ENCODE measurements at places on chromosomes 5 and 9. TPM values are rescaled to one million over a fixed set of nuclear protein-coding genes. Genes with fewer than 3 reads are reported as not detected.

The PRRC1 gene
- 37.7 TPM for total RNA-seq

DNA sequence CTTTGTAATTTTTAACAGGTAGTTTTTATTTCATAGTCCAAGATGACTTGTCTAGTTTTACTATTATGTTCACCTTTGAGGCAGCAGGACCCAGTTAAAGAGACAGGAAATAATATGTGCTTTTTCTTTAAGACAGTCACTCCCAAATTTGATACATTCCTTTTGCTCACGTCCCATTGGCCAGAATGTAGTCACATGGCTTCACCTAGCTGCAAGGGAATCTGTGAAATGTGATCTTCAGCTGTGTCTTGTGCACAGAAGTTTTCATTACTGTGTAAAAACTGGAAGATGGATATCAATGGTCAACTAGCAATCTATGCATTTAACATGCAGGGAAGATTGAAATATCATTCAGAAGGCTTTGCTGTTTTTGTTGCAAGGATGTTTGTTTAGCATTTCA, 41.1 kb downstream of the XRCC4 start:
- DNase-seq = no peak

The CARTPT gene
- 0.74 TPM for total RNA-seq

GRCh38 chr9:79257790-79258351, 313.9 kb upstream of the TLE4 start:
- no peak for DNase-seq

GRCh38 chr5:135491552-135492318, 39.6 kb upstream of the TIFAB start:
- no peak for DNase-seq

DNA sequence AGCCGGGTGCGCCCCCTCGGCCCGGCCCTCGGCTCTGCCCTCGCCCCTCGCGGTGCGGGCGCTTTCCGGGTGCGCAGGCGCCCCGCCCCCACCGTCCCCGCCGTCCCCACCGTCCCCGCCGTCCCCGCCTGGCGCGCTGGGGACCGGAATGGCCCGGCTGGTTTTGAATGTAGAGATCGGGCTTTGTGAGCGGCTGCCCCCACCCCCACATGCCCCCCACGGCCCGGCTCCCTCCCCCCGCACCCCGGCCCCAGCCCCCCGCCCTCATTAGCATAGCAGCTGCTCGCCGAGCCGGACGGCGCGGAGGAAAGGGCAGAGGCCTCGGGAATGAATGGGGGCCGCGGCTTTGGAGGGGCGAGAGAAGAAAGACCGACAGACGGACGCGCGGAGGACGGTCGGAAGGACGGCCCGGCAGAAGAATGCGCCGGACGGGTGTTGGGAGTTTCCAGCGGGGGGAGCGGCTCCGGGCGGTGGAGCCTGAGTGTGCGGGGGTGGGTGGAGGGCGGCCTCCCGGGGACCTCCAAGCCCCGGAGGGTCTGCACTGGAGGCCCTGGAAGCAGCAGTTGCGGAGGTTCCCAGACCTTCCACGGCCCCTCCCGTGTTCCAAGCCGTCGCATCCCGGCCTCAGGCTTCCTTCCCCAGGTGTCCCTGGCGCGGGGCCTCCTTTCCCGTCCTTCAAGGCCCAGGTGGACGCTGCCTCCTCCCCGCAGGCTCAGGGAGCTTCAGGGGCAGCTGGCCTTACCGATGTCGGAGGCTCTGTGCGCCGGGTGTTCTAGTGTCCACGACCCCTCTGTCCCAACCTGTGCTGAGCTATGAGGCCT, 6.0 kb downstream of the NRARP start:
- no peak for DNase-seq

GRCh38 chr5:158759283-158759682, 340.4 kb downstream of the EBF1 start:
- DNase-seq = no peak

DNA sequence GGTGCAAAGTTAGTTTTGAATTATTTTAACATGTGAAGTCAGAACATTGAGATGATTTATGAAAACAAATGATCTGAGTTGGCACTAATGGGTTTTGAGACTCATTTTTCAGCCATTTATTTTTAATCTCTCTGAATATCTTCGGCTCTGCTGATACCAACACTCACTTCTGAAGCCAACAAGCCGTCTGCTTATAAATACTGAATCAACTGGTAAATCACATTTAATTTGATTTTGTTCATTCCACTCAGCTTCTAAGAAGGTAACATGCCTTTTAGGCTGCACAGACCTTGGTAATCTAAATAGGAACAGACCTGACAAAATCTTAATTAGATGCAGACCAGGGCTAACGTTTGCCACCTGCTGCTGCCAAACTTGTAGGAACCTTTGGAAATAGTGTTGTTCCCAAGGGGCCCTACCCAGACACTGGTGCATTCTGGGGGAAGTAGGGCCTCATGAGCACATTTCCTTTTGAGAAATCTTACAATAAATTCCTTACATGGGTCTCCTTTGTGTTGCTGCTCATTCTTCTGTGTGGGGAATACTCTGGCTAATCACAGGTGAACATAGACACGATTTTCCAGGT, 182.2 kb downstream of the KCTD16 start:
- no peak for DNase-seq

- DNase-seq = no peak
Observed at GRCh38 chr5:150397146-150397781, 15.4 kb downstream of the CD74 start.

Data from adrenal gland (tissue), 19 donors.